Fibroblast of skin of right biceps (primary cell): ENCODE measurements at places on chromosomes 4 and X.
A peak's percentile ranks its signal among the peaks of the same experiment; 100 is the strongest.

GRCh38 chr4:178174756-178175155, 732.5 kb upstream of the AGA start:
- DNase-seq, result peak; percentile 40

DNA sequence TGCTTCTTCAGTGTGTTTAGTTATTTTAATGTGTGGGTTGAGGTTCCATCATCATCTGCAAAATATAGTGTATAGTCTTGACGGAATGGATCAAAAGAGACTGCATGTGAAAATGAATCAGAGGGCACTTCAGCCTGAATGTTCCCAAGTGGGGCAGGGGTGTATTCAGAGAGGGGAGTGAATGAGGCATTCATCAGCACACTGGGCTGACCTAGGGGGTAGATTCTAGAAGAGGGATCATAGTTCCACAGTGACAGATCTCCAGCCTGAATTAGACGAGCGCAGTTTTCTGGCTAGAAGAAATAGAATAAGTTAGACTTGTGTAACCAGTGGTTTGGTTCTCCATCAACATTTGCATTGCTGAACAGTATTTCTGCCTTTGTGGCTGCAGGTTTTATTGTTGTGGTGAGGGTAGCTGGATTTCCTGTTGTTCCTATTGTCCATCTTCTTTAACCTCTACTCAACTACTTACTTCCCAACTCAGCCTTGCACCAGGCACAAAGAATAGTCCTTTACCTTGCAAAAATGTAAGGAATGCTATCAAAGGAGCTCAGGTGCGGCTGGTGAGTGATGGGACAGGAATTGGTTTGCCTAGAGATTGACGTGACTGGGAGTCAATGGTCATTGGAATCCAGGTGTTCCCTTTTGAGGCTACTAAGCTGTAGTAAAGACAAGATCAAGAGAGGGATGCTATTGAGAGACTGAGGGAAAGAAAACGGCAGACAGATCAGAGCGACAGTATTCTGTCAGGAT, 50.9 kb downstream of the NAP1L5 start:
- DNase-seq, result no peak

DNA sequence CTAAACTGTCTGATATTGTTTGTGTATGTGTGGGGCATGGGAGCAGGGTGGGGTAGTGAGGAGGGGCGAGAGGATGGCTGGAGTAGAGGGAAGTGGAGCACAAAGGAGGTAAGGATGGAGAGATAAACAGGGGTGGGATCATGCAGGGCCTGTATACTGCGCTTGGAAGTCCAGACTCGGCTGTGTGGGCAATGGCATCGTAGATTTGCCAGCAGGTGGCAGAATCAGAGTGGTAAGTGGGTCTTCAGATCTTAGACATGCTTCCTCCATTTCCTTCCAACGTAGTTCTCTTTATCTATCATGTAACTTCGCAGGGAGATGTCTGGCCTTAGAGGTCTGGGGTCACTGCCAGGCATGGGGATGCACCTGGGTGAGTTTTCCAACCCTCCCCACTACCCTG, 155.5 kb downstream of the PDGFRA start:
- DNase-seq, result peak; percentile 46

- DNase-seq, result no peak
Measured at GRCh38 chr4:67570537-67570936, 12.0 kb downstream of the STAP1 start.

DNA sequence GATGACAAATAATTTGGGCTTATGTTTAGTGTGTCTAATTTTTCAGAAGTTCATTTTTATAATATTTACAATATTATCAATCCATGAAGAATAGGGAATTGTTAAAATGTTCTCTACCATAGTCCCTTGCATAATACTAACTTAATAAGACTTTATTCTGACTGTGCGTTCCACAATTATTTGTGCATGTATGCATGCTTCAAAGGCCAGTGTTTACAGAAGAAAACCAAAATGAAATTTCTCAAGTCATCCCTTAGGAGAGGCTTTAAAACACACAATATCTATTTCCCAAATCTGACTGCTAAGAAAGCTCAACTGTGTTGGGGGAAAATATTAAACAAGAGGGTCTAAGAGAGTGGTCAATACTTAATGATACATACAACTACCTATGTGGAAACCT, 226.3 kb upstream of the ANKRD50 start:
- DNase-seq, result no peak

GRCh38 chr4:76206222-76206942, 7.2 kb downstream of the SCARB2 start:
- DNase-seq, result no peak

DNA sequence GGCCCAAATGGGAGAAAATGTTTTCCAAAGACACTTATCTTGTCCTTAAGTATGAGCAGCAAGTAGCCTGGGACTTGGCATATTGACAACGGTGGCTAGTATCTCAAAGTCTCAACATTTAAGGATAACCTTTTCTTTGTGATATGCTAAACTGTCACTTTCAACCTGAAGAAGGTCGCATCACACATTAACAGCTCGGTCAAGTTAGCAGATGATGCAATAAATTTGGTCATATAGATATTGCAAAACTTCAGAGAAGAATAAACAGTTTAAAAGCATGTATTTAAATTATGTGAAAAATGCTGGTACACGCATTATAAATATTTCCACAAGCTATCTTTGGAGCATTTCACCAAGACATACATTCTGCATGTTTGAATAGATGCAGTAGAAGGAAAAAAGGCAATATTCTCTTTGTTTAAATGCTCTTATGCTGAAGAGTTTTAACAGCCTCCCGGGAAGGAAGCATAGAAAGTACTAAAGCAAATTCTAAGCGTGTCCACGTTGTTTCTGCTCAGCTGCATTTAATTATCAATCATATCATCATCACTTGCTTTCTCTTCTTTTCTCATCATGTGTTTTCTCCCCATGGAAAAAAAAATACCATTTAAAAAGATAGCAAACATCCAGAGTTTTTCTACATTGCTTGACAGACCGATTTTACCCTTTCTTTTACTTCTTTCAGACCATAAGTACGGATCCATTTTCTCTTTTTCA, 24.2 kb downstream of the ARHGAP6 start:
- peak; percentile 28 for DNase-seq

- no peak for DNase-seq
Measured at GRCh38 chrX:52352551-52352950, 16.3 kb upstream of the XAGE2 start.

DNA sequence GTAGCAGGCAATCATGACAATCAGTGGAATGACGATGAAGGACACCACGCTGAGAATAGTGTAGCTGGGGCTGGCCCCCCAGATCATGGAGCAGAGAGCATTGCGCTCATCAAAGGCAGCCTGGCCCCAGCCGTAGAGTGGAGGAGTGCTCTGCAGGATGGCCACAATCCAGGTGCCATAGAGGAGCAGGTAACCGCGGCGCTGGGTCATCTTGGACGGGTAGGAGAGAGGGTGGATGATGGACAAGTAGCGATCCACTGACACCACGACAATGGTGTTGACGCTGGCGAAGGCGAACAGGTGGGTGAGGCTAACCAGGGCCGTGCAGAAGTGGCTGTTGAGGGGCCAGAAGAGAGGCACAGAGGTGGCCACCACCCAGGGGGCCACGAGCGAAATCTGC, 2.8 kb downstream of the GPR101 start:
- DNase-seq, result no peak

GRCh38 chr4:129040471-129040870, 52.9 kb downstream of the SCLT1 start:
- no peak for DNase-seq

- DNase-seq, result no peak
Measured at GRCh38 chrX:73182502-73183114, 32.0 kb downstream of the NAP1L2 start.

DNA sequence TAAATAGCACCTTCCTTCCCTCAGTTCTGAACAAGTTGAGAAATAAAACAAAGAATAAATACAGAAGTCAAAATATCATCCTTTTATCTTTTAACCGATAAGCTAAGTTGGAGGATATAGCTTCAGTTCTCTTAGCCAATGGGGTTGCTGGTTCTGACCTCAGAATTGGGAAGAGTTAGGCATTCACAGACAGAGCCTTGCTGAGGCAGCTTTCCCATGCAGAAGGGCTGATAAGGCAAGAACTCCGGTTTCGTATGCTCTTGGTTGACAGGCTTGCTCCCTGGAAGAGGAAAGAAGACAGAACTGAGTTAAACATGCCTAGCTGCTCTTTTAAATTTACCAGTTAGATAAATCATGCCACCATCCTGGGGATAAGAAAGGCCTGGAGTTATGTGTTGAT, 17.6 kb downstream of the FRAS1 start:
- no peak for DNase-seq

DNA sequence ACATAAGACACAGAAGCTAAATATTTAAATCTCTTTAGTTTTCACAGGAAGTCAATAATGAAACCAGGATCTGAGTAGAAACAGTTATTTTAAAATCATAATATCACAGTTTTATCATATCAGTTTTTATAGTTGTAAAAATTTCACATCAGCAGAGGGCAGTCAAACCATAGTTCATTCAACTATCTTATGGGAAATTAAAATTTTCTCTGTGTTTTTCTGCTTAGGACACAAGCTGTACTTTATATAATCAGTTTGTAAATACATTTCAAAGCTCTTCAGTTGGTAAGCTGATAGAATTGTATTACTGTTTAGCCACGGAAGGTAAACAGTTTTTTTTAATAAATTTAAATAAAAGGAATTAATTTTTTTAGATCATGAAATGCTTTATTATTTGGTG, 204.8 kb upstream of the NUDT6 start:
- DNase-seq, result peak; percentile 27

- DNase-seq, result peak; percentile 50
Measured at GRCh38 chrX:11423362-11423818, 130.2 kb downstream of the AMELX start.

DNA sequence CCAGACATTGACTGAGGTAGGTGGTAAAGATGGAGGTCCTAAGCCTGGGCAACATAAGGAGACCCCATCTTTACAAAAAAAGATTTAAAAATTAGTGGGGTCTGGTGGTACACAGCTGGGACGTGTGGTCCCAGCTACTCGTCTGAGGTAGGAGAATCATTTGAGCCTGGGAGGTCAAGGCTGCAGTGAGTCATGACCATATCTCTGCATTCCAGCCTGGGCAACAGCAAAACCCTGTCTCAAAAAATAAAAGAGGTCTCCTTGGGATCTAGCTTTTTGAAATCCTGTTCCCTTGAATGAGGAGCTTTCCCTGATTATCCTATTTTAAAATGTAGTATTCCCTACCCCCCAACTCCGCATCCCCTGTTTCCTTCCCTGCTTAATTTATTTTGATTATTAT, 78.7 kb upstream of the OGT start:
- no peak for DNase-seq

- DNase-seq, result no peak
Measured at GRCh38 chr4:39754309-39754708, 56.4 kb downstream of the UBE2K start.

DNA sequence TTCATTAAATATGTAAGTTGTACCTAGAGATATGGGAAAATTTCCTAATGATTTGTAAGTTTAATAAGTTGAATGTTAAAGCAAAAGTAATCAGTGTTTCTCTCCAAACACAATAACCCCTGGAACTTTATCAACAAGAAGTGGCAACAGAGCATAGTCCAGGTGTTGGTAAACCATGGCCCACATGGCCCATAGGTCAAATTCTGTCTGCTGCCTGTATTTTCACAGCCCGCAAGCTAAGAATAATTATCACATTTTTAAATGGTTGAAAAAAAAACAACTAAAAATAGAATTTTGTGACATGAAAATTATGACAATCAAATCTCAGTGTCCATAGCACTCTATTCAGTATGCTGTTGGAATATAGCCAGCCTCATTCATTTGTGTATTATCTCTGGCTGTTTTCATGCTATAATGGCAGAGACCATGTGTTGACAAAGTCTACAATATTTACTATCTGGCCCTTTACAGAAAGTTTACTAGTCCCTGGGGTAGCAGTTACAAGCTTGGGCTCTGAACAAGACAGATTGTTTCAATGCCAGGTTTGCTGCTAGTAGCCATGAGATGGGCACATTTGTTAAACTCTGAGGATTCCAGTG, 395.8 kb downstream of the GASK1B start:
- DNase-seq, result no peak

DNA sequence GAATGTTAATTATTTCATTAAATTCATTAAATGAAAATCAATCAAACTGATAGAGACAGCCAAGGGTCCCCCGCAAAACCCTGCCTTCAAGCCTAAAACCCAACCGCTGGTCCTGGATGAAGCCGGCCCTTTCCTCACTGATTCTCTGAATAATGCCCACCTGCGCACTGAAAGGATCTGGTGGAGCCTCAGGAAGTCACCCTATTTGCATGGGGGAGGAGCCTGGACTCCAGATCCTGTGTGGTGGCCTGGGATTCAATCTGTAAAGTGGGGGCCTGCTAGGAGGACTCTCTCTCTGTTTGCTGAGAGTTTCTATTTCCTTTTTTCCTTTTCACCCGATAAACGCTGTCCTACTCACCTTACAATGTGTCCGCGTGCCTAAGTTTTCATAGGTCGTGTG, 97.9 kb upstream of the ADAMTS3 start:
- DNase-seq, result no peak

DNA sequence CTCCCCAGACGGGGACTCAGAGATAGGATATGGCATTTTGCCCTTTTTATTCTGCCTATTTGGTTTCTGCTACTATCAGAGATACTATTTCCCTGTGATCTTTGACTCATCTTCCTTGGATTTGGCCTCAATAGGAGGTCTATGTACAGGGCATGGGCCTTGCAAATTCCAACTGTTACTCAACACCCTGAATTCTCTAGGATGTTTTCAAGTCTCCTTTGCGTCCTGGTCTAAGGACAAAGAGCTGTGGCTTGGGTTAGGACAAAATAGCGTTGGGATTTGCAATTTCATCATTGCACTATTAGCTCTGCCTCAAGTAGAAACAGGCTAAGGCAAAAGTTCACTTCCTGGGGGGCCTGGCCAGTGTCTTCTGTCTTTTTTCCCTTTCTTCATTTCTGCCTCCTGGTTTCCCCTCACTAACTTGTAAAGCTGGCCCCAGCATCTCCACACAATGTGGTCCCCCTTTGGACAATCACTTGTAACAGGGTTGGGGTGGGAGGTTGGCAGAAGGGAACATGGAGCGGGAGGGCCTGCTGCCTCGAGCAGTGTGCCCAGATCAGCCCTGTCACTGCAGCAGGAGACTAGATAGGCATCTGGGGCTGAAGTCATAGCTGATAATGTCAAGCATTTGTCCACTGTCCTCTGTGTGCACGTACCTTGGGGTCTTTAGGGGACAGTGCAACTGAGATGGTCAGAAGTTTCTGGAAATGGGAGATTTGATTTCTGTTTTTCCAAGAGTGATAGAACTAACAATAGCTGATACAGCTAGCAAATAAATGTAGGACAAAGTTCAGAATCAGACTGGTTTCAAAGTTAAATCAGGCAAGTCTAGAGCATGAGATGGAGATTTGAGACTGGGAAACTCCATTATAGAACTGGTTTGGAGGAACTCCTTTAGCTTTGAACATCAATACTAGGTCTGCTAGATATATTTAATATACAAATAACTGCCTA, 25.8 kb upstream of the STBD1 start:
- DNase-seq, result no peak

- peak; percentile 63 for DNase-seq
Measured at GRCh38 chr4:26576231-26576739, 7.6 kb upstream of the TBC1D19 start.
